ENCODE measurements at places on chromosomes 5 and 9.

- DNase-seq = no peak
These were observed 127.7 kb upstream of the CXCL14 start for GRCh38 chr5:135706474-135706873.

DNA sequence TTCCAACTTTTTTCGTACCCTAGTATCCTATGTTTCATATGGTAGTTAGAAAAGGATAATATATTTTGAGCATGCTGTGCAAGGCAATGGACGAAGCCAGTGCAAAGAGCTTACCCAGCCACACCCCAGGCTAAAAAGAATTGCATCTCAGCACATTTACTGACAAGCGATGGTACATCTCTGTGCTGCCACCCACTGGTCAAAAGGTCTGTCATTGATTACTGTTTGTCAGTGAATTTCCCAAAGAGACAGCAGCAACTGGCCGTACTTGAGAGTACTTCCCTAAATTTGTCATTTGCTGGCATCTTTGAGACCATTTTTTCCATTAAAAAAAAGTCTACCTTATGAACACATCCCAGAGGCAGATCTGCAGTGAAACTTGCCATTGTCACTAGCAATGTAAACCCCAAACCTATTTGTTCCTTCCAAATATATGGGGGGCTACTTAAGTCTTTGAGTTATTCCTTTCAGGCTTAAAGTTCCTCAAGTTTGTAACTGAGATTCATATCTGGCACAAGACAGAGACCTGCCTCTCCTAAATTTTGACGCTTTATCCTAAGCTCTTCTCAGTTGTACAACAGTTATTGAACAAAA lies 184.3 kb downstream of the CTNND2 start:
- peak; percentile 49 for DNase-seq

- no peak for DNase-seq
These were observed 59.4 kb upstream of the GNA14 start for GRCh38 chr9:77707383-77708063.

DNA sequence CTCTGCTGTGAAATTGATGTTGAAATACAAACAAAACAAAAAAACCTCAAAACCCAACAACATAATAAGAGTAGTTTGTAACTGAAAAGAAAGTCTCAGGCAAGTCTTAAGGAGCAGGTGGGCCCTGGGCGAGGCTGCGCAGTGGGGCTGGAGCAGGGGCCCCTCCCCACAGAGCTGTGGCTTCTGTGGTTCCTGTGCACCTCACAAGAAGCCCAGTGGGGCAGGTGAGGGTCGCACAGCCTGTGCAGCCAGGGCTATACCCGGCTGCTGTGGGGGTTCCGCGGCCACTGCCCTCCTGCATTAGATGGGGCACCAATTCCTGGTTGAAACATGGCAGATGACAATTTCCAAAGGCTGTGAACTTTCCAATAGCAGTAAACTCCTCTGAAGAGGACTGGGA lies 75.3 kb downstream of the TRIO start:
- no peak for DNase-seq

GRCh38 chr9:136186386-136186785 lies 18.5 kb downstream of the LHX3 start:
- no peak for DNase-seq

DNA sequence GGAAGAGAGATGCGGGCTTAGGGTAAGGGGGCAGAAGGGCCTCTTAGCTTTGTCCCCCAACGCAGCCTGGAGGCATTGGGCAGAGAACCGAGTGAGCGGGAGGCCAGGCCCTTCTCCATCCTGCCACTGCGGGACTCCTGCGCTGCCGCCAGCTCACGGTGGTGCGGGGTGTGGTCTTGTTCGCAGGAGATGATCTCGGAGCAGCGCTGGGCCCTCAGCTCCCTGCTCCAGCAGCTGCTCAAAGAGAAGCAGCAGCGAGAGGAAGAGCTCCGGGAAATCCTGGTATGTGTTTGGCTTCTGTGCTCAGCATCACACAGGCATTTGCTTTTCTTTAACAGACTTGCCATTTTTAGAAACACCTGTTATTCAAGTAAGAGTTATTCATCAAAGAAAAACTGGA lies 41.3 kb downstream of the LRSAM1 start:
- no peak for DNase-seq

- no peak for DNase-seq
These were observed 189.7 kb upstream of the GDNF start for GRCh38 chr5:38029397-38030065.

DNA sequence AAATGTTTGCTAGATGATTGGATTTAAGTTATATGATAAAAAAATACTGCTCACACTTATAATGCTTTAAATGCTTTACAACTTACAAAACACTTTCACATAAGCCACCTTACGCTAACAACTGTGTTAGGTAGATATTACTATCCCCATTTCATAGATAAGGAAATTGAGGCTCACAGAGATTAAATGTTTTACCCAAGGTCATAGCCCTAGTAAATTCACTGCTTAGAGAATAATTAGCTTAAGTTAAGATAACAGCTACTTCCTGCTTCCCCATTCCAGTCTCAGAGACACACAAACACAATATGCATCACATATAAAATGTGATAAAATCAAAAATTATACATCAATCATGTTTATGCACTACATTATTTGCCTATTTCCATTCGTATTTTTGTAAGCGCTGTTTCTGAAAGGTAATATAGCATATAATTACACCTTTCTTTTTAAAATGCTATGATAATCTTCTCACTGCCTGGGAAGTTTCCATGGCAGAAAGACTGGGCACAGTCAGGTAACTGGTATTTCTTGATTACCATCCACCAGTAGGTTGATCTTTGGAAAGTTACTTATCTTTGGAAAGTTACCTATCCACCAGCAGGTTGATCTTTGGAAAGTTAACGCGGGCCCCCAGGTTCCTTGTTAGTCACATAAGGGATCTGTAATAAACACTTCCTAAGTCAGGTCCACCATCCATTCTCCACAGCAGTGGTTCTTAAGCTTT lies 101.1 kb downstream of the NFIB start:
- no peak for DNase-seq

DNA sequence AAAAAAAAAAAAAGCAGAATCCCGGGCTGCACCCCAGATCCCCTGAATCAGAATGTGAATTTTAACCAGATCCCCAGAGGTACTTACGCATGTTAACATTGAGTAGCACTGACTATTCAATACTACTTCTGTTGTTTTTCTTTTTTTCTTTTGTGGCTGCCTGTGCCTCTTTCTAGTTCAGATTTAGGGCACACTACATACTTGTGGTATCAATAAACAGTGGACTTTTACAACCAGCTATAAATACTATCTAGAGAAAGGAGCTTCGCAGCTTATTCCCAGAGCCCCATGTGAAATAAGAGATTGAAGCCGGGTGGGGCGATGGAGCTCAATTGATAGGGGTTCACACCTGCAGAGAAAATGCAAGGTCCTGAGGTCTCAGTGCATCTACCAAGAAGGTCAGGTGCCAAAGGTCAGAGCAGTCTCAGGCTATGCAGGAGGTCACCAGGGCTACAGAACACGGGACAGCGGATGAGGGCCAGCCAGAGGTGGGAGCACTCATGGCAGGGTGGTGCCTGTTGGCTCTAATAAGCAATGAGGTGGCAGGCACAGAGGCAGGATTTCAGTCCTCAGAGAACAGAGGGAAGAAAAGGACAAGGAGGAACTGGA lies 22.3 kb downstream of the WWC1 start:
- DNase-seq = no peak

DNA sequence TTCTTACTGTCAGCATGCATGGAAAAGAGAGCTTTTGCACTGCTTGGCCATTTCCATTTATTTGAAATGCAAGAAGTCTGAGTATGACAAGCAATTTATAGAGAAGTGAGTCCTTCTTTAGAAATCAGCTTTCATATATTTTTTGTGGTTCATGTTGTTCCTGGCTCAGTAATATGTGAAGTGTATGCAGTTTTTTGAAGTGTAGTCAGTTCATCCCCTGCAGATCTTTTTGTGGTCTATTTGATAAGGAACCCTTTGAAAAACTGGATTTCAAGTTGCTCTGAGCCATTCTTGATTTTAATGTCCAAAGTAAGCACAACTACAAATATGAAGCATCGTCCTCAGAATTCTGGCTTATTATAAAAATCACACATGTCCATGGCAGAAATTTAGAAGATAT lies 294.1 kb upstream of the SMC2 start:
- DNase-seq = no peak

- DNase-seq = peak; percentile 8
These were observed 227.0 kb upstream of the DAP start for GRCh38 chr5:10987925-10988504.

DNA sequence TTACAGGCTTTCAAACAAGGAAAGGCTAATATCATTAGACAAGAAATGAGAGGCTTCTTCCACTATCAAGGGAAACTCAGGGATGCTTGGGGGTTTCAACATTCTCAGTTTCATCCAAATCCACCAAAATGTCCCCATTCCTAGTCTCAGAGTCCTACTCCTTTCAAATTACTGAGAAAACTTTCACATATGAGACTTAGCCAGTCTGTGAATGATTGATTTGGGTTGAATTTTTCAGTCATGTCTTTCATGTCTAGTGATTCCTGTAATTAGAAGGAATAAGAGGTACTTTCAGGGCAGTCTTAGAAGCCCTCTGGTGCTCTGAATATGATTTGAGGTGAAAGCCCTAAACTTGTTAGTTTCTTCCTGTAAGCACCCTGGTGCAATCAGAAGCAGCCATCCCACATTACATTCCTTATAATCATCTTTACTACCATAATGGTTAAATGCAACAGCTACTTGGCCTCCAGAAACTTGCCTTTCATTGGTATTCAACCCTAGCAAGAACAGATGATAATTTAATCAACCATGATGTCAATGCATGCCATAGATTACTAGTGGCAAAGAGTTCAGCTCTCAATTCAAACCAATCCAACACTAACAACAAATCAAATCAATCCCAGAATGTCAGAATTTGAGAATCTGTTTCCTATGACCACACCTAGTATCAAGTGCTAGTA lies 50.7 kb upstream of the RIC1 start:
- no peak for DNase-seq

GRCh38 chr5:154090656-154091055 lies 51.9 kb downstream of the MFAP3 start:
- DNase-seq = no peak

GRCh38 chr5:115132465-115132864 lies 37.2 kb downstream of the TRIM36 start:
- no peak for DNase-seq

DNA sequence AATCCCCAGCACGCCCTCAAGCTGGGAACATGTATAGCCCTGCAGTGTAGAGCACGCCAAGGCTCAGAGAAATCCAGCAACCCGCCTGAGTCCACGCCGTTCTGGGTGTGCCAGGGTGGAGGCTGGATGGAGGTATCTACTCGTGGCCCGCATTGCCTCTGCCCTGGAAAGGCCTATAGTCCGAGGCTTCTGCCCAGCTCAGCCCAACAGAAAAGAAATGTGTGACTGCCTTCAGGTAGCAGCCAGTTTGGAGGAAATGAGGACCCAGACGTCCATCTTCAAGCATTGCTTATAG lies 18.2 kb downstream of the S1PR3 start:
- no peak for DNase-seq

DNA sequence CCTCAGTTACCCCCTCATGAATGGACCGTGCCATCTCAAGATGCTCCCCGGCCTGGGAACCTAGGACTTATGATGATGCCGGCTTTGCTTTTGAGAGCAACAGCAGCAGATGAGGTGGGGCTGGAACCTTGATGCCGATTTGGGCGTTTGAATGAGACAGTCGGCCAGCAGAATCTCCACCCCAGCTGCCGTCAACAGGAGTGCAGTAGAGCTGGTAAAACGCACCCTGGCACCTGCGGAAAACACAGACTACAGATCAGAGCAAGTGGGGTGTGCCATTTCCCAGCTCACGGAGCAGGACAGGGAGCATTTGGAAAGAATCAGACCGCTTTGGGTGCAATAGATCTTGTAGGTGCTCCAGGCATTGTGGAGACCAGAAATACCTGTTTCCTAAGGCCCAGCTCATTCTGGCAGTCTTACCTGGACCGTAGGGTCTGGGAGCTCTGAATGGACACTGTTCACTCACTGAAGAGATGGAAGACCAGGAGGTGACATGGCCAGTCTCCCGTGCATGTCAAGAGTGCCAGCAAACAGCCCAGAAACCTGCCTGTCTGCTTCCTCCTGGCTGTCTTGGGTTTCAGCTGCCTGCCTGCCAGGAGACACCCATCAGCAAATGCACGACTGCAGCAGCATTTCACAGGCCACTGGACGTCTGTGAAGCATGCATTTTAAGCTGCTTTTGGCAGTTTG lies 317.7 kb upstream of the IRX4 start:
- DNase-seq = no peak

- no peak for DNase-seq
These were observed 361.8 kb downstream of the CDH18 start for GRCh38 chr5:19626211-19626610.

DNA sequence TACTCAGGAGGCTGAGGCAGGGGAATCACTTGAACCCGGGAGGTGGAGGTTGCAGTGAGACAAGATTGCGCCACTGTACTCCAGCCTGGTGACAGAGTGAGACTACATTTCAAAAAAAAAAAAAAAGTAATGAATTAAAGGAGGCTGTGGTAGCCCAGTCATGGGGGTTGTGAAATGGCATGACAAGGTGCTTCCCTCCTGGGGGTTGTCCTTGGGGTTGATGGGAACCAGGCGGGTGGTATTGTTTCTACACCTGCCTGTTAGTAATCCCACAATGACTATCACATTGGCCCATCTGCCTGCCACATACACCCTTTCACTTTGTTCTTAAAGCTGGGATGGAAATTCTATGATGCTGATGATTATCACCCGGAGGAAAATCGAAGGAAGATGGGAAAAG lies 5.6 kb downstream of the IDNK start:
- DNase-seq = no peak

- no peak for DNase-seq
These were observed 73.2 kb upstream of the RAPGEF1 start for GRCh38 chr9:131813116-131813515.

DNA sequence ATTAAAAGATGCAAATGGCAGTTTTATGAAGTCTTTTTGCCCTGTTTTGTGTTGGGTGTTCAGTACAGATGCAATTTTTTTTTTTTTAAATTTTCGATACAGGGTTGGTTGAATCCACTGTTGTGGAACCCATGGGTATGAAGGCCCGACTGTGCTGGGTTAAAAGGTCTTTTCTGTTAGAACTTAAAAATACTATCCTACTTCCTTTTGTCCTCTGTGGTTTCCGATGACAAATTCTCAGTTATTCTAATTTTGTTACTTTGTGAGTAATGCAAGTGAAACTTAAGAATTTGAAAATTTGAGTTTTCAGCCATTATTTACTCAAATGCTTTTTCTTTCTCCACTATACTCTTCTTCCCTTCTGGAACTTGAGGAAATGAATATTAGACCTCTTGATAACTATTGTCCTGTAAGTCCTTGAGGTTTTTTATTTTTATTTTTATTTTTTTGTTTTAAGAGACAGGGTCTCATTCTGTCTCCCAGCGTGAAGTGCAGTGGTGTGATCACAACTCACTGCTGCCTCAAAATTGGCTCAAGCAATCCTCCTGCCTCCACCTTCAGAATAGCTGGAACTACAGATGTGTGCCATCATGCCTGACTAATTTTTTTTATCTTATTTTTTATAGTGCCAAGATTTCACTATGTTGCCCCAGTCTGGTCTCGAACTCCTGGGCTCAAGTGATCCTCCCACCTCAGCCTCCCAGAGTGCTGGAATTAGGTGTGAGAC lies 67.5 kb downstream of the ZCCHC7 start:
- no peak for DNase-seq

Data from nucleus accumbens (tissue), 56 donors.